ENCODE measurements at places on chromosomes 5 and 9. TPM values are rescaled to one million over a fixed set of nuclear protein-coding genes. Genes with fewer than 3 reads are reported as not detected.

MRRF gene
- 39.5 TPM for total RNA-seq

SPINK13 gene
- not detected for total RNA-seq

SPINK4 gene
- total RNA-seq: not detected

CTNND2 gene
- not detected for total RNA-seq

GPR150 gene
- 0.58 TPM for total RNA-seq

ZNF300 gene
- total RNA-seq: 0.26 TPM

PCDHA13 gene
- total RNA-seq: not detected

GRCh38 chr9:77304543-77304942, 127.2 kb downstream of the VPS13A start:
- no peak for DNase-seq

- DNase-seq: no peak
These were observed 27.1 kb downstream of the HNRNPH1 start for GRCh38 chr5:179596421-179596820.

DNA sequence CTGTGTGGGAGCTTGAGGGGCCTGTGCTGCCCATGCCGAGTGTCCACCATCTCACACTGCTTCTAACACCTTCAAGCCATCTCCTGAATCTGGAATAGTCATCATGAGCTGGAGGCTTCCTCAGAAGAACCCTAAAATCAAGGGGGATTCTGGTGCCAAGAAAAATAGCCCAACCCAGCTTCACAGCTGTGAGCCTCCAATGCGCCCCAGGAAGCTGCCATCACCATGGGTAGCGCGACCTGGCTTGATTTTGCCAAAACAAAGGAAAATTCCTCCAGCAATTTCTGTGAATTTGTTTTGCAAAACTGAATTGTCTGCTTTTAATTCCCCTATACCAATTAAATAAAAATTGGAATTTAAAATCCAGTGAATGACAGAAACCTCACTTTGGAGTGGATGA, 6.2 kb upstream of the TIFAB start:
- no peak for DNase-seq

- DNase-seq: no peak
These were observed 143.5 kb downstream of the MLLT3 start for GRCh38 chr9:20478786-20479185.

All from activated CD8-positive, alpha-beta memory T cell treated with anti-CD3 and anti-CD28 coated beads, Interleukin-2, amount 10 ng/mL, durations not matched to agents 7 days and 5 days (primary cell).